HAP-1 (cell line): ENCODE measurements at places on chromosomes 13 and 19.

GRCh38 chr13:41577436-41577835 lies 120.1 kb downstream of the RGCC start:
- no peak for DNase-seq

- peak; percentile 64 for DNase-seq
These were observed 1.6 kb downstream of the ZNF414 start for GRCh38 chr19:8512115-8512967.

DNA sequence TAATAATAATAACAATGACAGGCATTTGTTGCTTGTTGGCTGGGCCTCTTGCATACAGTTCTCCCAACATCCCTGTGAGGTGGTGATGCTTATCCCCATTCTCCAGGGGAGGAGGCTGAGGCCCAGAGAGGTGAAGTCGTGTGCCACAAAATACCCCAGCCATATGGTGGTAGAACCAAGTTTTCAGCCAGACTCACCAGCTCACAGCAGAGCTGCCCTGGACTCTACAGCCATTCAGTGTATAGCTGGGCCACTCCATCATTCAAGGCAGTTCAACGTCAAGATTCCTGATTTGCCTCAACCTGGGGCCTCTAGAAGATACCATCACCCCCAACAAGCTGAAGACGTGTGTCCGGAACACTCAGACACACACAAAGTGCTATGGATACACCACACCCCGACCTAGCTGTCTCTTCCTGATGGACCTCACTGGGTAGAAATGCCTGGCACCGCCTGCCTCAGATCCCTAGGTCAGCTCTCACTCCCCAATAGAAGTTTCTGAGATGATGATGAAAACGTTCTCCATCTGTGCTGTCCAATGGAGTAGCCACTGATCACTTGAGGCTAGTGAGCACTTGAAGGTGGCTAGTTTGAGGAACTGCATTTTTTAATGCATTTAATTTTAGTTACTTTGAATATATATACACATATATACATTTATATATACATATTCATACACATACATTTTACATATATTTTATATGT lies 4.3 kb upstream of the CEACAM19 start:
- DNase-seq = peak; percentile 18

GRCh38 chr13:108315991-108316390 lies 46.5 kb downstream of the TNFSF13B start:
- no peak for DNase-seq

GRCh38 chr13:98416408-98416807 lies 160.5 kb downstream of the STK24 start:
- no peak for DNase-seq

DNA sequence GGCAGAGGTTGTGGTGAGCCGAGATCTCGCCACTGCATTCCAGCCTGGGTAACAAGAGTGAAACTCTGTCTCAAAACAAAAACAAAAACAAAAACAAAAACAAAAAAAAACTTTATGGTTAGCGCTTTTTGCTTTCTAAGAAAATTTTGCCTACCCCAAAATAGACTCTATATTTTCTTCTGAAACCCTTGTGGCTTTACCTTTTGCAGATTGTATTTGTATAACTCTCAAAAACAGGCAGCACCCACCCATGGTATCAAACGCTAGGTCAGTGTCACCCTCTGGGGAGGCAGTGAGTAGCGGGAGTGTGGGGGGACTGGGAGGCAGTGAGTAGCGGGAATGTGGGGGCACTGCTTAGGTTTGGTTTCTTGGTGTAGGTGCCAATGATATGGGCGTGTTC lies 7.5 kb upstream of the SLC39A3 start:
- DNase-seq = no peak

DNA sequence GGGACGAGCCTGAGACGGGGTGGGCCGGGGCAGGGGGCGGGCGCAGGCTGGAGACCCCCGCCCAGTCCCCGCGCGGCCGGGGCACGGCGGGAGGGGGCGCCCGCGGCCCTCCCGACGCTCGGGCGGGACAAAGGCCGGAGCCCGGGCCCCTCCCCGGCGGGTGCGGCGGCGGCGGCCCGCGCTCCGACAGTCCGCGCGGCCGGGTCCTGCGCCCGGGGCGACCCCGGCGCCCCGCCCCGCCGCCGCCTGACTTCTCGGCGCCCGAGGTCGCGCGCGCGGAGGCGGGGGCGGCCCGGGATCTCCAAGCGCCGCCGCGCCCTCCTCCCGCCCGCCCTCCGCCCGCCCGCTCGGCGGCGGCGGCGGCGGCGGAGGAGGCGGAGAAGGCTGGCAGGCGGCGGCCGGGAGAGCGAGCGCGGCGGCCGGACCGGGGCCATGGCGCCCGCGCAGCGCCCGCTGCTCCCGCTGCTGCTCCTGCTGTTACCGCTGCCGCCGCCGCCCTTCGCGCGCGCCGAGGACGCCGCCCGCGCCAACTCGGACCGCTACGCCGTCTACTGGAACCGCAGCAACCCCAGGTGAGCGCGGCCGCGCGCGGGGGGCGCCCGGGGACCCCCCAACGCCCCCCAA lies at the start of gene EFNA2:
Gene EFNA2 (plus strand): TSS at position 137 of the 624 bp plus-strand sequence. CDS start 296 bp downstream, at position 433.
- DNase-seq = no peak

DNA sequence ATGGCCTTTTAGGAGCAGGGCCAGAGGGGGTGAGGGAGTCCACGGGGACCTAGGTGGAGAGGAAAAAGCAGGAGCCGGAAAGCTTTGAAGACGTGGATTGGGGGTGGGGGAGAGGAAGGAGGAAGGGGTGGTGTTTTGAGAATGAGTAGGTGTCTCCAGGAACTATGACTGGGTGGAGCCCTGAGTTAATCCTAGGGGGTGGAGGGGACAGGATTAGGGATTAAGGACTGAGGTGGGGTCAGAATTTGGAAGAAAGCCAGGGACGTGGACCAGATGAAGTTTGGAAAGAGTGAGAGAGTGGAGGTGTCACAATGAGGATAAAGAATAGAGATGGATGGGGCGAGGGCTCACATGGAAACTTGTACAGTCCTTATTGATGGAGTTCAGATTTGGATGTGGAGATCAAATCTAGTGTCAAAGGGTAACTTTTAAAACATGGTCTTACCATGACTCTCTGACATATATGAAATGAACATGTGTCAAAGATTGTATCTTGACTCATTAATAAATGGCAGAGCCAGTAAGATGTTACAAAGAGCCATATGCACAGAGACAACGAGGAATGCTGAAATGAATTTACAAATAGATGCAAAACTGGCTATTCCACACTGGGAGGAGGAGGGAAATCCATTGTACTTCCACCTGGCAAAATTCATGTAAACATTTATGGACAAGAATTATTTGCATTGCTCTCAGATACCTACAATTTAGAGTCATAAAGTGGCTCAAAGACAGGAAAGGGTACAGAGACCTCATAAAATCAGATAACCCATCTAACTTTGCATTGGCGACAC lies 1.7 kb upstream of the KLK13 start:
- DNase-seq = no peak

- DNase-seq = peak; percentile 97
These were observed 12.8 kb downstream of the POLR2E start for GRCh38 chr19:1082165-1082927.

GRCh38 chr19:54469496-54469934 lies 3.6 kb downstream of the CDC42EP5 start:
- DNase-seq = no peak

- DNase-seq = no peak
These were observed 59.9 kb upstream of the DOCK9 start for GRCh38 chr13:99037756-99038155.

GRCh38 chr19:3899531-3900294 lies 19.2 kb downstream of the ATCAY start:
- DNase-seq = no peak

DNA sequence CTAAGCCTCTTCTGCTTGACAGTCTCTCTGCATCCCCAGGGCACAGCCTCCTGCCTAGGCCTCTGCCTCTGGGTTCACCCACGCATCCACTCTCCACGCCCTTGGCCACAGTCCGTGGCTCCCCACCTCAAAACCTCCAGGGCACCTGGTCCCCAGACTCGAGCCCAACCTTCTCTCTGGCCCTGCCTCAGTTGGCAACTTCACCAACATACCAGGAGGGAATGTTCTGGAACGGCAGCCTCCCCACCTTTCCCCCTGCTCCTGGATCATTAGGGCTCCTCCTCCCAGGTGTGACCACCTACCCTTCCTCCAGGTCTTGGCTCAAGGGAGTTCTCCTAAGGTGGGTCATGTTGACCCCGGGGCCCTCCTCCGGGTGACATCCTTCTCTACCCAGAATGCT lies 69.1 kb downstream of the SOX1 start:
- DNase-seq = no peak

DNA sequence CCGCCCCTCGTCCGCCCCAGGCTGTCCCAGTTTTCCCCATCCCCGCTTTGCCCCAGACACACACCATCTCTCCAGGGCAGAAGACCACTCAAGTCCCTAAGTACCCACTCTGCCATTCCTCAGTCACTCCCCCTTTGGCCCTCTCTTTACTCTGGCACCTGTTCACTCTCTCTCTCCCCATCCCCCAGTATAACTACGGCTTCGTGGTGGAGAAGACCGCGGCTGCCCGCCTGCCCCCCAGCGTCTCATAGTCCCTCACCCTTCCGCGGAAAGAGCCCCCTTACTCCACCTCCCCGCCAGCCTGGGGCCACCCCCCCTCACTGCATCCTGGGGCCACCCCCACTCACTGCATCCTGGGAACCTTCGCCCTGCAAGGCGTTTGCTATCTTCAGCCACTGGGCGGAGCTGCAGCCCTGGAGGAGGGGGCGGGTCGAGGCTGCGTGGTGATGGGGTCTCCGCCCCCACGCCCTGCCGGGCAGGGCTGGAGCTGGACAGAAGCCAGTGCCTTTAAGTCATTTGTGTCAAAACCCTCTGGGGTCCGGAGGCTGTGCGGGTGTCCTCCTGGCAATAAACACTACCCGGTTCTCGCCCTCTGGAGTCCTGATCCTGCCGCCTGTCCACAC lies 5.0 kb downstream of the MVB12A start:
- DNase-seq = peak; percentile 63

GRCh38 chr13:26679411-26680122 lies 81.0 kb downstream of the GPR12 start:
- no peak for DNase-seq

DNA sequence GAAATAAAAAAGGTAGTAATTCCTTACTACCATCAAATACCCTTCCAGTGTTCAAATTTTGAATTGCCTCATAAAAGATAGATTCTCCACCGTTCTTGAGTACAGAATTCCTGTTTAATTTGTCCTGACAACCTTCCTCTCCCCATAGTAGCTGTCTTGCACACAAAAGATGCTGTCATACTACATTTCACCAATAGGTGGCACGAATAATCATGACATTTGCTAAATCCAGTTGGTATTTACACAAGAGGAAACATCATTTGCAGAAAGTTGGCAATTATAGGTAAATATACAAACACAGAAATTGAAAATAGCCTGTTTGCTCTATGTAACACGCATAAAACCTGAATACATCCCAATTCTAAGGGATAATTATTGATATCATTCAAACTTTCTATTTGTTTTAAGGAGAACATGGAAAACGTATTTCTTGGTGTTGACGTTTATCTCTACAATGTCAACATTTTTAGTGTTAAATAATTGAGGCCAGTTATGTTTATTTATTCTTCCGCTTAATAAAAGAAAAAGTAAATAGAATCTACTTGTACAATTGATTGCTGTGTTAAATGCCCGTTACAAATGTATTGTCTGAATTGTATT lies 58.3 kb upstream of the CLDN10 start:
- DNase-seq = peak; percentile 54

DNA sequence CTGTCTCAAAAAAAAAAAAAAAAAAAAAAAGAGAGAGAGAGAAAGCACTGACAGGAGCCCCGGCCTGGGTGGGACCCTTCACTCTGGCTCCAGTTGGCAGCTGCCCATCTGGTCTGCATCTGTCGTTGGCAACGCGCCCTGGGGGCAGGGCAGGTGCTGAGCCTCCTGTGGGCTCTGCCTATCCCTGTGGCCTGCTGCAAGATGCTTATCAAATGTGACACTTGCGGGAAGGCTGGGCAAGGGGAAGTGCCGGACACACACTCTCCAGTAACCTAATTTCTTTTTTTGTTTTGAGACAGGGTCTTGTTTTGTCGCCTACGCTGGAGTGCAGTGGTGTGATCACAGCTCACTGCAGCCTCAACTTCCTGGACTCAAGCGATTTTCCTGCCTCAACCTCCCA lies 10.7 kb upstream of the KPTN start:
- DNase-seq = no peak

- DNase-seq = no peak
These were observed 10.7 kb upstream of the EVI5L start for GRCh38 chr19:7819337-7819736.

DNA sequence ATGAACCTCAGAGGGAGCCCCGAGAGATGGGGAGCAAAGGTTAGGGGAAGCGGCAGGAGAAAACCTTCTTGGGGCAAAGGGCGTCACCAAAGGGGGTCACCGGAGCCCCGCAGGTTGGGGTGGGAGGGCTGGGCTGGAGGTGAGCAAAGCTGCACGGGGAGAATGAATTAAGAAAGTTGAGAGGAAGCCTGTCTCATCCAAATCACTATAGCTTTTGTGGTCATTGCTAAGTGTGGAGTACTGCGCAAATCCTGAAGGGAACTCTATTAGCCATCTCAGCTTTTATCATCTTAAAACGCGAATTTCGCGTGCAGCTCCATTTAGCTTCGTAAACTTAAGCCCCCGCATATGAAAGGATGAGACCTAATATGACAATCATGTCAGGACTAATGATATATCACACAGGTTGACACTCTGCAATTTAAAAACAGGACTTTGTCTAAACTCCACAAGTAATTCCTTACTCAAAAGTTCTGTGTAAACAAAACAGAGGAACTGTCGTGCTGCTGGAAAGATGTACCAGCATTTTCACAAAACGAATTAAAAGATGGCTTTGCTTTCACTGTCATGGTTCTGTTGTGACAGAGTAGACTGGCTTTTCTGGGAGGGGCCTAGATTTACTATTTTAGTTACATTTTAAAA lies 631 bp downstream of the LACC1 start:
- DNase-seq = no peak

DNA sequence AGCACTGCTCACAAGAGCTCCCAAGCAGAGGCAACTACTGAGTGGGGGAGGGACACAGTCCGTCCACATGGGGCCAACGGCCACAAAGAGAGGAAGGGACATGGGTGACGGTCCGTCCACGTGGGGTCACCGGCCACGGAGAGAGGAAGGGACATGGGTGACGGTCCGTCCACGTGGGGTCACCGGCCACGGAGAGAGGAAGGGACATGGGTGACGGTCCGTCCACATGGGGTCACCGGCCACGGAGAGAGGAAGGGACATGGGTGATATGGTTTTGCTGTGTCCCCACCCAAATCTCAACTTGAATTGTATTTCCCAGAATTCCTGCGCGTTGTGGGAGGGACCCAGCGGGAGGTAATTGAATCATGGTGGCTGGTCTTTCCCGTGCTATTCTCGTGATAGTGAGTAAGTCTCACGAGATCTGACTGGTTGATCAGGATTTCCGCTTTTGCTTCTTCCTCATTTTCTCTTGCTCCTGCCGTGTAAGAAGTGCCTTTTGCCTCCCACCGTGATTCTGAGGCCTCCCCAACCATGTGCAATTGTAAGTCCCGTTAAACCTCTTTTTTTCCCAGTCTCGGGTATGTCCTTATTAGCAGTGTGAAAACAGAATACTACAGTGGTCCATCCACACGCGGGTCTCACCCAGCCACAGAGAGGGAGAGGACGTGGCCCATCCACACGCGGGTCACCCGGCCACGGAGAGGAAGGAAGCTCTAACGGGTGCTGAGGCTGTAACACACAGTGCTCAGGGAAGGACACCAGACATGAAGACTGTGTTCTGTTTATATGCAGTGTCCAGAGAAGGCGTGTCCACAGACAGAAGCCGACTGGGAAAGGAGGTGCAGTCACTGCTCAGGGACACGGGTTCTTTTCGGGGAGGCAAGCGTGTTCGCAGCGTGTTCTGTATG lies 48.5 kb downstream of the GAS6 start:
- peak; percentile 46 for DNase-seq
